Subcutaneous adipose tissue (tissue), 4 donors: ENCODE measurements at places on chromosomes 5 and 9. TPM values are rescaled to one million over a fixed set of nuclear protein-coding genes. Genes with fewer than 3 reads are reported as not detected.

Gene TMEFF1
- total RNA-seq = not detected

Gene ARSI
- 0.17 TPM for total RNA-seq

Gene CAMK4
- 1.1 TPM for total RNA-seq

Gene SSNA1
- 26.7 TPM for total RNA-seq

Gene ZNF462
- 20.5 TPM for total RNA-seq

Gene CCDC187
- not detected for total RNA-seq

Gene REEP2
- 0.98 TPM for total RNA-seq

Gene CYSRT1
- 0.34 TPM for total RNA-seq

Gene PCDHGA3
- total RNA-seq = 1.8 TPM

Gene FOXD4L6
- not detected for total RNA-seq

Gene PAEP
- total RNA-seq = not detected

Gene GRXCR2
- total RNA-seq = not detected

Gene LPCAT1
- total RNA-seq = 33.1 TPM

Gene PARP8
- total RNA-seq = 31.5 TPM

Gene F2RL2
- not detected for total RNA-seq

Gene FGF1
- 0.75 TPM for total RNA-seq

Gene ASTN2
- total RNA-seq = 3.2 TPM

Gene CATSPER3
- total RNA-seq = not detected

Gene SPINK6
- total RNA-seq = not detected

Gene EIF4E1B
- total RNA-seq = not detected

Gene ADCY2
- total RNA-seq = 5.7 TPM

Gene NPR3
- 45.4 TPM for total RNA-seq

Gene SLC1A3
- total RNA-seq = 232 TPM

Gene FCN1
- total RNA-seq = 5.3 TPM

Gene CARTPT
- not detected for total RNA-seq

Gene UGT3A2
- not detected for total RNA-seq

Gene STC2
- total RNA-seq = 4.3 TPM

Gene FGFR4
- 1.1 TPM for total RNA-seq

Gene CTXN3
- total RNA-seq = not detected

Gene SLC34A3
- not detected for total RNA-seq

Gene IL4
- total RNA-seq = not detected

Gene ANKRD34B
- total RNA-seq = not detected

Gene HEMGN
- total RNA-seq = not detected

Gene ENTREP1
- total RNA-seq = 7.5 TPM

Gene FABP6
- total RNA-seq = not detected

Gene C9orf153
- total RNA-seq = 2.0 TPM

Gene OLFM1
- 21.2 TPM for total RNA-seq

Gene ARAP3
- 17.3 TPM for total RNA-seq

Gene MARCOL
- not detected for total RNA-seq

Gene CER1
- not detected for total RNA-seq

Gene OR1Q1
- total RNA-seq = not detected

Gene C9
- total RNA-seq = 0.38 TPM

Gene MARCHF6
- 80.1 TPM for total RNA-seq

Gene NMRK1
- total RNA-seq = 23.6 TPM

Gene KCNN2
- total RNA-seq = 0.17 TPM

Gene CCDC192
- total RNA-seq = 2.3 TPM

Gene OLFML2A
- total RNA-seq = 38.2 TPM

Gene SLC24A2
- total RNA-seq = not detected

Gene PCDHB16
- 2.2 TPM for total RNA-seq

Gene SOHLH1
- total RNA-seq = not detected
